PC-3 (cell line): ENCODE measurements at places on chromosomes 13 and 19.

DNA sequence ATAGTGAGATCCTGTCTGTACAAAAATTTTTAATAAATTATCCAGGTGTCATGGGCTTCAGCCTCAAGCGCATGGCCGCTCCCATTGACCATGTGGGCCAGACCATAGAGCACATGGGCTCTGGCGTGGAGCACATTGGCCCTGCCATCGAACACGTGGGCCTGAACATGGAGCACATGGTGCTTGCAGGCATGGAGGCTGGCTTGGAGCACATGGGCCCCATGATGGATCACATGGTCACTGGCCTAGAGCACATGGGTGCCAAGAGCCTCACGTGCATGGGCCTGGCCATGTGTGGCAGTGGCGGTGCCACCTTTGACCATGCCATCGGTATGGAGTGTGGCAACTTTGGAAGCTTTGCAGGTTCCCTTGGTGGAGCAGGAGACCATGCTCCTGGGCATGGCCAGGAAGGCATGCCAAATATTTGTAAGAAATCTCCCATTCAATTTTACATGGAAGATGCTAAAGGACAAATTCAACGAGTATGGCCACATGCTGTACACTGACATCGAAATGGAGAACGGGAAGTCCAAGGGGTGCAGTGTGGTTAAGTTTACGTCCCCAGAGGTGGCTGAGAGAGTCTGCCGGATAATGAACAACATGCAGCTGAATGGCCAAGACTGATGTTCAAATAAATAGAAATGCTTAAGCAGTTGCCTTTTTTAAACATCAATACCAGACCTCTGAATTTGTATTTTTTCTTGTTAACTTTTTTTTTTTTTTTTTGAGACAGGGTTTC, 21.3 kb upstream of the SLC1A5 start:
- no peak for DNase-seq

GRCh38 chr13:37201081-37201480, 95.6 kb upstream of the CSNK1A1L start:
- DNase-seq: no peak

DNA sequence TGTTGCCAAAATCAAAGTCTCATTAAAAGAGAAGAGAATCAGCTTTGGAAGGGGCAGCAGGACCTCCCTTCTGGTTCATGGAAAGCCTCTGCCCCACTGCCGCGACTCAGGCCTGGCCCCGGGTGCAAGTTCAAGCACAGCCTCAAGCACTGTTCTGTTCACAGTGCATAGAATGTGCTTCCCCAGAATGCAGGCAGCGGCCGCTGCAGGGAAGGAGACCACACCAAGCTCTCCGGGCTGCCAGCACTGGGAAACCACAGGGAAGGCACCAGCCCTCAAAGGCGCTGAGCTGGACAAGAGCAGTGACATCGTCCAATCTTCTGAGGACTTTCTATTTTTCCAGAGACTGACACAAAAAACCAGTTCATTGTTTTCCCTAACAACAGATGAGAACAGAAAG, 55.5 kb downstream of the CRYL1 start:
- DNase-seq: no peak

DNA sequence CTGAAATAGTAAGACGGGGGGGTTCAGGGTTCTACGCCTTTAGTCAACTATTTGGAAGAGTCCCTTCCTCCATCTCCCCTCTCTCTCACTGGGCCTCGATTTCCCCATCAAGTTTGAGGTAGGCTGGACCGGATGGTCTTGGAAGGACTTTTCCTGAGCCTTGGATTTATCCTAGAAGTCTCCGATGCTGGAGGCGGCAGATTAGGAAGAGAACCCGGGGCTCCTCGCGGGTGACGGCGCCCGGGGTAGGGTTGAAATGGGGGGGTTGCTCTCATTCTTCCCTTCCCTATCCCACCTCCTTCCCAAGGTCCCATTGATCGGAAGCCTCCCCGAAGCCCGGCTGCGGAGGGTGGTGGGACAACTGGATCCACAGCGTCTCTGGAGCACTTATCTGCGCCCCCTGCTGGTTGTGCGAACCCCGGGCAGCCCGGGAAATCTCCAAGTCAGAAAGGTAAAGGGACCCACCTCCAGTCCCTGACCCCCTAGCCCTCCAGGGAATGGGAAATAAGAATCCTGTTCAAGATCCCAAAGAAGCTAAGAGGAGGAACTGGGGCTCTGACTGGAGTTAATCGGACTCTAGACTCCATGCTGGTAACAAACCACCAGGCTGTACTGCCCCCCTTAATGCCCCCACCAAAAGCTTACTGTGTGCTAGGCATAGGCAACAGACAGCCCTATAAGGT, 781 bp downstream of the QPCTL start:
- peak; percentile 69 for DNase-seq

GRCh38 chr13:58254943-58255342, 623.4 kb downstream of the PCDH17 start:
- no peak for DNase-seq

GRCh38 chr13:49627831-49628652, at the start of gene ARL11:
TSS of gene ARL11 (plus strand) at chr13:49628507. CDS start at chr13:49630448, 1,941 bp downstream.
- no peak for DNase-seq

- DNase-seq: no peak
Observed at GRCh38 chr13:47126432-47126831, 229.6 kb upstream of the HTR2A start.

DNA sequence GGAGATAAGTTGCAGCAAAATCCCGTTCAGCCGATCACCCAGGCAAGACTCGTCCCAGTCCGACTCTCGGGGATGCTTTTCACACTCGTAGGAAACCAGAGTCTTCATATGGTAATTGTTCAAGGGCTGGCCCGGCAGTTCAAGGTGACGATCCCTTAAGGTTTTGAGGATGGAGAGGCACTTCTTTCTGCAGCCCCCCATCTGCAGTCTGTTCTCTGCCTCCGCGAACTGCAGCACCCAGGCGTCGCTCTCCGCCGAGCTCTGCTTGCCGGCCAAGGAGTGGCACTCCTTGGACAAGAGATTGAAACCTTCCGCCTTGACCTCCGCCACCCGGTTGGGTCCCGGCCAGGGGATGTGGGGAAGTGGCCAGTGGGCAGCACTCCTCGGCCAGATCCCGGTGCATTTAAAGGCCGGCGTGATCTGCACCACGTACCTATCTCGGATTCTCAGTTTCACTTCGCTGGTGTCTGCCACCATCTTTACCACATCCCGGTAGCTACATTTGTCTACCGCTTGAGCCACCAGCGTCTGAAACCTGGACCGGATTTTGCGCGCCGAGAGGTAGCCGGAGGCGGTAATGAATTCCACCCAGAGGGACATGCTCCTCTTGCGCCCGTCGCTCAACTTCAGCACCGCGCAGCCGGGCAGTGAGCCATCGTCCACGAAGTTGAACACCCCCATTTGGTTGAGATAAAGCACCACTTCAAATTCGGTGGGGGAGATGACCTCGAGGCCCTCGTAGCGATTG, 1.1 kb downstream of the MAB21L1 start:
- no peak for DNase-seq

- peak; percentile 8 for DNase-seq
Observed at GRCh38 chr19:18292810-18293641, 11.6 kb upstream of the JUND start.
